ENCODE measurements at places on chromosomes 4 and X.

- DNase-seq: no peak
These were observed 70.2 kb downstream of the SMIM20 start for GRCh38 chr4:25984266-25984665.

- DNase-seq: no peak
These were observed 35.3 kb downstream of the RBPJ start for GRCh38 chr4:26356081-26356501.

- no peak for DNase-seq
These were observed 34.3 kb downstream of the PAPSS1 start for GRCh38 chr4:107685740-107686139.

DNA sequence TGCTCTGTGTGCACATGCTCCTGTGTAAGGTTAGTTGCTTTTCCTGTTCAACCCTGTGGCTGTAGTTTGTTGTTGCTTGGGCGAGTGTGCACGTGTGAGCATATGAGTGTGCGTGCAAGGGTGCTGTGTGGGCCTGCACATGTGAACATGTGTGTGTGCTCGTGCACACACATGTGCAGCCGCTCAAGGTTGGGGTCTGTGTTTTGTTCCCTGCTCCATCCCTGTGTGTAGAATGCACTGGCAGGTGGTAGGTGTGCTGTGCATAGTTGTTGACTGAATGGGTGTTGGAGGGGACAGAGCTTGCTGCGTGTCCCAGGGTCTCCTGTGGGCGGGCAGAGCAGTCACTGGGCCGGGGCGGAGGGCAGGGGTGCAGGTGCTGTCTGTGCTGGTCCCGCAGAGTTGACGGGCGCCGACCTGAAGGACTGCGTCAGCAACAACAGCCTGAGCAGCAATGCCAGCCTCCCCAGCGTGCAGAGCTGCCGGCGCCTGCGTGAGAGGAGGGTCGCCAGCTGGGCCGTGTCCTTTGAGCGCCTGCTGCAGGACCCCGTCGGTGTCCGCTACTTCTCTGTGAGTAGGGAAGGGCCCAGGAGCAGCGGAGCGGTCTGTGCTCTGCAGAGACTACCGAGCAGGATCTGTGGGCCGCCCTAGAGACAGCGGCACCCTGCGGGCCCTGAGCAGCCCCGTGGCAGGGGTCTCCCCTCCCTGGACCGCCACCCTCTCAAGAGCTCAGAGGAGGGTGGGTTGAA lies 27.9 kb upstream of the HGFAC start:
- DNase-seq: no peak

DNA sequence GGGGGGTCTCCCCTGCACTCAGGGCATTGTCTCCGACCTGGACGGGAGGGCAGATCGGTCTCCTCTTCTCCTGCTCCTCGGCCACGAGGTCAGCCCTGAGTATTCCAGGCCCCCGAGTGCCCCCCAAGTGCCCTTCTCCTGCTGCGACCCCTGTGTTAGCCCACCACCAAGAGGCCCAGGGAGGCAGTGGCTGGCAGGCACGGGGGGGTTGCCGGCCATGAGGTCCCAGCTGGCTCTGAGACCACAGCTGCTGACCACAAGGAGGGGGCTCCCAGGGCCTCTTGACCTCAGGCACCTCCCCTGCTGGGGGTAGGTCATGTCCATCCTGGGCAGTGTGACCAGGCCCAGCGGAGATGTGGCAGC lies 186.1 kb upstream of the PSAPL1 start:
- no peak for DNase-seq

DNA sequence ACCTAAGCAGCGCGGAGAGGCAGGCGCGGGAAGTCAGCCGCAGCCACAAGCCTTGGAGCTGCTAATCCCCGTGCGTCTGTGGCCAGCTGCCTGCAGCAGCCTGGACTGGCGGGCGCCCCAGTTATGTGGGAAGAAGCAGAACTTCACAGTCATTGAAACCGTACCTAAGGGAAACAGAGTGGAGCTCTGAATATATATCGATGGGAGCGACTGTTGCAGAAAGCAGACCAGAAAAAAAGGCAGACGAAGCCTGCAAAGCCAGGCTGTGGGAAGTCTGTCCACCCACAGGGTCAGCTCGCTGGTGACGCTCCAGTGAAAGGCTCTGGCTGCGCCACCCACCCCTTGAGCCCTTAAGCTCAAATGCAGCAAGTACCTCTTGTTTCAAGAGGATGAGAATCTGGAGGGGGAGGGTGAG lies 24.7 kb downstream of the KCNE5 start:
- DNase-seq: no peak

GRCh38 chr4:94372228-94372978 lies 29.8 kb upstream of the HPGDS start:
- DNase-seq: no peak

DNA sequence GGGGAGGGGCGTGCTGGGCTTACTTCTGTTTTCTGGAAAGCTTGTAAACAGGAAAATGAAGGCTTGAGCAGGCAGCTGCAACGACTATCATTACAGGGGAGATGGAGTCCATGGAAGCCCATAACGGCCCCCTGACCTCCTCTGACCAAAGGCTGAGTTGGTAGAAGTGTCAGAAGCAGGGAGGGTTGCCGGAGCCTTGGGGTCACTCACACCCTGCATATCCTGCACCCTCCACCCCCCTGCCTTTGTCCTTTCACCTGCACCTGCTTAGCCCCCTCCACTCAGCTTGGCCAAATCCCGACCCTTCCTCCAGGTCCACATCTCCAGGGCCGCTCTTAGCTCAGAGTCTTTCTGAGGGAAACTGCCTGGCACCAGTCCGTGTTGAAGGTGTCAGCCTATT lies 12.5 kb upstream of the MSX1 start:
- no peak for DNase-seq

- DNase-seq: no peak
These were observed 45.1 kb upstream of the LAMP2 start for GRCh38 chrX:120514236-120514635.
